Activated CD4-positive, alpha-beta T cell treated with anti-CD3 and anti-CD28 coated beads for 36 hours (primary cell): ENCODE measurements at places on chromosomes 2 and 18. TPM values are rescaled to one million over a fixed set of nuclear protein-coding genes. Genes with fewer than 3 reads are reported as not detected.

DNA sequence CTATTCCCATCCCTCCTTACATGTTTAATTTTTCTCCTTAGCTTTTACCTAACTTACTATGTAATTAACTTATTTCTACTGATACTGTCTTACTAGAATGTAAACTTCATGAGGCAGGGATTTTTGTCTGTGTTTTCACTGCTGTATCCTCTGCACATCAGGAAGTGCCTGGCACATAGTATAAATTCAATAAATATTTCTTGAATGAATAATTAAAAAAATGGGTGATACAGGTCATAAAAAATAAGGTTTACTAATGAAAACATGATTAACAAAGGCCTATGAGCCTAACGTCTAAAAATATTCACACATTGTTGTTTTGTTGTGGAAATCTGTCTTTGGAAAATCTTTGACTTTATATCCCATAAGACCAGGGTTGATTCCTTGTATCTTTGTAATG, 4.5 kb downstream of the RBKS start:
- DNase-seq = no peak

DNA sequence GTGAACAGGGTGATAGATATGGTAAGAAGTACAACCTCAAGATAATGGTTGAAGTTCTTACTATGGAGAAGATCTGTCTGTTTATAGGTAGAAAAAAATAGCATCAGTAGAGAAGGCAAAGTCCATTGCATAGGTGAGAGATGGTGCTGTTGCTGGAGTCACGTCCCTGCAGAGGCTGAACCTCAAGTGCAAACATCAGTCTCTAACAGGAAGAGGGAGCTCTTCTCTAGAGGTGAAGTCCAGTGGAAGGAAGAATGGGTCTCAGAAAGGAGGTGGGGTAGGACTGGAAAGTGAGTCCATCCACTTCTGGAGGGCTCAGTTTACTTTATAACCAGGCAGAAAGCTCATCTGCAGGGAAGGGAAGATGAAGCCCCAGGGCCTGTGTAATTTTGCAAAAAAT, 337.7 kb downstream of the MEIS1 start:
- DNase-seq = no peak

GRCh38 chr18:57437402-57437765, 2.2 kb downstream of the ONECUT2 start:
- no peak for DNase-seq

DNA sequence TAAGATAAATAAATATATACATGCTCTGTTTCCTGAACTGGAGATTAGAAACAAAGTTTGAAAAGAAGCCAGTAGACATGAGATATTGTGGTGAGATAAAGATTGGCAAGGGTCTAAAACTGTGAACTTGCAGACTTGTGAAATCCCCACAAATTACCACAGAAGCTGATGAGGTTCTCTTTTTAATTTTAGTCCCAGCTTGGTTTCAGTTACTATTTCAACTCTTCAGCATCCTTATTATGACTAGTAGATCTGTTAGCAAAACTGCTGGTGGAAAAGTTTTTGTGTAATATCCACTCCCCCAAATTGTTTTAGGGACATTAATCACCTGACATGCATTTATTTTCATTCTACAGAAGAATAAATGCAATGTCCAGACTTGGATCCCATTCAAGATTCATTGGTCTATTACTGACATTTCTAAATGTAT, 20.8 kb downstream of the RASGRP3 start:
- DNase-seq = no peak

- no peak for DNase-seq
These were observed 51.1 kb downstream of the SMAD7 start for GRCh38 chr18:48899558-48900174.

DNA sequence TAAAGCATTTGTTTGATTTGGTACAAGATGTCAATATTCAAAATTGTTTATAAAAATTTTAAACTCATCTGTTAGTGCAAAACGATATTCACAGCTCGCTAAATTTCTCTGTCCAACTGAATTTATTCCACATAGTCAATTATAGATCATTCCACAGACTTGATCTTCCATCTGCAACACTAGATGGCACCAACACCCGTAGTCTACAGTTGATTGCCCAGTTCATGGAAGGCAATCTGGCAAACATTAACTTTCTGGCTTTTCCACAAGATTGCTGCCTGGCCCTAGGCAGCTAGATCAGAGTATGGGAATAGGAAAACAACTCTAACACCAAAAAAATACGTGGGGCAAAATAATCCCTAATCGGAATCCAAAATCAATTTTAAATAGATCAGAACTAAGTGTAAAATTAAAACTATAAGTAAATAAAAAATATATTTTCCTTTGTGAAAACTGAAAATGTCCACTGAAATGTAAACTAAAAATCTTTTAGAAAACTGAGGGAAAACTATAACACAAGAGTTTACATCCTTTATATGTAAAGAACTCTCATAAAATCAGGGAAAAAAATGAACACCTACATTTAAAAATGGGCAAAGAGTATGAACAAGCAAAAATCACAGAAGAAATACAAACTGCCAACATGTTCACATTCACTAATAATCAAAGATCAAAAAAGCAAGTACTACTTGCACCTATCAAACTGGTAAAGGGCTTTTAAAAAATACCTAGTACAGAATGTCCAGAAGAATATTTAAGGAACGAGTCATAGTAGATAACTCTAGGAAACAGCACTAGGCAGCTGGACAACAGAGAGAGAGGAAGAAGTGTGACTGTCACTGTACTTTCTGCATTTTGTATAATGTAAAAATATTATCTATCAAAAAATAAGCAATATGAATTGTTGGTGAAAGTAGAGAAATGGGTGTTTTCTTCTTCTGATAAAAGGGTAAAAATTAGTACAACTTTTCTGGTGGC, 35.0 kb downstream of the RTN4 start:
- DNase-seq = peak; percentile 54

DNA sequence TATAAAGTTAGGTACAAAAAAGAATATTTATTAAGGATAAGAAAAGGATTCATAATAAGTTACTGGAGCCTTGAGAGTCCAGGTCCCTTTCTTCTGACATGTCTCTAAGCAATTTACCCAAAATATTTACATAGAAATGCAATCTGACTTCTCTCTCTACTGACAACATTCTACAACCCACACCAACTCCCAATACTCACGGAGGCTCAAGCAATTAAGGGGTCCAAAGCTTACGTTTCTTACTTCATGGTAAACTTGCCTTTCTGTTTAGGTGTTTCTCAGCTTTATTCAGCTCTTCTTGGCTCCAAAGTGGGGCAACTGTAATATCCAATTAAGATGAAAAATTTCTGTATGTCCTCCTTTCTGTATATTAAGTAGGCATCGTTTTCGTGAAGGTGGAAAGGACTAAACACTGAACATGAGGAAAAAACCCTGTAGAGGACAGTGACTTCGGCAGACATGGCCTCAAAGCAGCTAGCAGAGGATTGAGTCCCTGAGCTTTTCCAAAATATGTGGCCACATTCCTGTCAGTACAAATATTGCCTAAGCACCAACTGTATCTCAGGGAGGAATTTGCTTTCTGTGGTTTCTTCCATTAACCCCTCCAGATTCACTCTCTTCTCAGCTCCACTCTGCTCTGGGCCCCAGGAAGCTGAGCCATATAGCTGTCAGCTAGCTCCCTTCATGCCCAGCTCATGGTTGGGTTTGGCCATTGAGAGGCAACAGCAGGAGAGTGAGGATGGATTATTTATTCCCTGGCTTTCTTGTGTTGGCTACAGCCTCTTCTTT, 67.9 kb upstream of the GLS start:
- no peak for DNase-seq

DNA sequence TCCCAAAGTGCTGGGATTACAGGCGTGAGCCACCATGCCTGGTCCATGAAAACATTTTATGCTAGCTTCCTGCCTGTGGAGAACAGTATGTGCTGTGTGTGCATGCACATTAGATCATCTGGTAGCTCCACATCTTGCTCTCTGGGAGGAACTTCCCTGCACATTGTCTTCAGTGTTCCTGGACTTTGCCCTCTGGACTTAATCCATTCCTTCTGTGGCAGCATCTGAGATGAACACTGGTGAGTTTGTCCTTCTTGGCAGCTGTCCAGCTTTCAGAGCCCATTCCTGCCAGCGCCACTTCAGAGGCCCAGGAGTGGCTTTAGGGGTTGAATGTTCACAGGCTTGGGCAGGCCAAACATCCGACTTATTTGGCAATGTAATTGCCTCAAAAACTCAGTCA, 65.2 kb downstream of the POU3F3 start:
- no peak for DNase-seq

- no peak for DNase-seq
These were observed 43.3 kb upstream of the SERPINB2 start for GRCh38 chr18:63844254-63844653.

GRCh38 chr18:48910972-48911545, 39.7 kb downstream of the SMAD7 start:
- no peak for DNase-seq

DNA sequence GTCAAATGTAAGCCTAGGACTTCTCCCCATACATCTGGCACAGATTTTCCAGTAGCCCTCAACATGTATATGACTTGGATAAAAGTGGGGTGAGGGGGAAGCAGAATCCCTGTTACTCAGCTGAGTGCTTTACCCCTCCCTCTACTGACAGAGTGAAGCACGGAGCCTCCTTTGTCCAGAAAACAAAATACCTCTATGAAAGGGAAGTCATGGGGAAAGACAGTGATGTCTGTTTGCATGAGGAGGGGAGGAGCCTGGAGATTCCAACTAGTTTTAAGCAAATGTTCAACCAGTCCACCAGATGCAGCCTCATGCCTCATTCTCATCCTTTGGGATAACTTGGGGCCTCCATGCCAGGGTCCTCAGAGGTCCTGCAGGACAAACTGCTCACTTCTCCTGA, 203.9 kb downstream of the SMAD2 start:
- DNase-seq = no peak

DNA sequence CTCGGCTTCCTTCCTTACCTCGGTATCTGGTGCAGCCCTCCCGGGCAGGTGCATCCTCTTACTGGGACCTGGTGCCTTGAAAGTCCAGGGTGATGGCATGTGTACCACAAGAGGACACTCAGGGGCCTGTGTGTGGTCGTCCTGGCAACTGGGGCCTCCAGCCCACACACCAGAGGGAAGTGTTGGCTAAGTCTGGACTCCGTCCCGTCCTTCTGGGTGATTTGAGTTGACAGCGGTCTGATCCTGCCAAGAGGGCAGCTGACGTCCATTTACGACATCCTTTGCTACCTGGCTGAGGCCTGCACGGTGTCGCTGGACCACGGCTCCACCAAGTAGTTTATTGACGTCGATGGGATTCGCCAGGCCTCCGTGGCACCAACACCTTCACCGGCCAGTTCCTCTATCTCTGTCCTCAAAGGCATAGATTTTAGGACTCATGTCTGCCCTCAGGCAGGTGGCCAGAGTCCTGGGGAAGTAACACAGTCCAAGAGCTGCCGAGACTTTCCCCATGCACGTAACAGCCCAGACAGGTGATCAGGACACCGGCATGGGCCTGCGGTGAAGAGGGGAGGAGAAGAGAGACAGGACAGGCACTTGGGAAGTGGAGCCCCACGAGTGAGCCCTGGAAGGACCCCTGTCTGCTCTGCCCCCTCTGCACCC, 186.0 kb upstream of the HDAC4 start:
- DNase-seq = no peak

- DNase-seq = no peak
These were observed 313.2 kb downstream of the RND3 start for GRCh38 chr2:150174056-150174805.

DNA sequence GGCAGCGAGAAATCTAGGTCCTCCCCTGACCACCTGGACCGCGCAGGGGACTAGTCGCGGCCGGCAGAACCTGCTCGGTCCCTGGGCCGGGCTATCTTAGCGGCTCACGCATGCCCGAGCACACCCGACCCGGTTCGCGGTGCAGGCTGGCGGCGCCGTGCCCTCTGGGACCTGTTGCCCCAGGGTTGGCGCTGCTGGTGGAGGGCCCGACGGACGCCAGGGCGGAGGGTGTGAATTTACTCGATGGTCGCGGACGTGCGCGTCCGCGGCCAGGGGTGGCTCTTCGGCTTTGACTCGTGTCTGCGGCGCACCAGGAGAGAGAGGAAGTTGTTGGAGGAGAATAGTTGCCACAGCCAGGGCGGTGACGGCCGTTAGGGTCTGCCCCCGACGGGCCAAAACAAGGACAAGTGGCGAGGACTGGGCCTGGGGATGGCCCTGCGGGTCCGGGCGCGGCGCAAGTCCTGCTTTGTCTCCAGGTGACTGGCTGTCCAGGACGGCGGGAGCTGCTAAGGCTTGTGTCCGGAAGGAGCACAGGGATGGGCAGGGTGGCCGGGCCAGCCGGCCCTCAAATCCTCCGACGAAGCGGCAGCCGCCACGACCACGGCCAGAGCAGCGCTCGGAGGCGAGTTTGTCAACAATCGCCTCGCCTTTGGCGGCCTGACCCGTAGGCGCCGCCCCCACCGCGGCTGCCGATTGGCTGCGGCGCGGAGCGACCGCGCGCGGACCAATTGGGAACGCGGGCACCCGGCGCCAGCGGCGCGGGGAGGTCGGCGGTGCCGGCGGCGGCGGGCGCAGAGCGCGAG, 1.3 kb downstream of the BCL2L11 start:
- peak; percentile 87 for DNase-seq

DNA sequence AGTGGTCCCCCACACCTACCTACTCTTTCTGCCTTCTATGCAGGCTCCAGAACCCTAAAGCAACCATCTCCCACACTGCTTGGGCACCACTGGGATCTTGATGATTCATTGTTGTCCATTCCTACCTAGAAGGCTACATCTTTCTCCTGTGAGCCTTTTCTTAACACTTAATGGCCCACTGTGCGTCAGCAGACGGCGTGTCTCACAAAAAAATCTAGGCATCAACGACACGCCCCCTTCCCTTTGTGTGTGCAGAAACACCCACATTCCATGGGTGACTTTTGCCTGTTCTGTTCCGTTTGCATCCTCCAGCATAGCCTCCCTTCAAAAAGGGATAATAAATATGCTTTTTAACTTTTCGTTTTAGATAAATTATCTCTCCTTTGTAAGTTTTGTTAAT, 99.7 kb upstream of the CYRIA start:
- DNase-seq = no peak

DNA sequence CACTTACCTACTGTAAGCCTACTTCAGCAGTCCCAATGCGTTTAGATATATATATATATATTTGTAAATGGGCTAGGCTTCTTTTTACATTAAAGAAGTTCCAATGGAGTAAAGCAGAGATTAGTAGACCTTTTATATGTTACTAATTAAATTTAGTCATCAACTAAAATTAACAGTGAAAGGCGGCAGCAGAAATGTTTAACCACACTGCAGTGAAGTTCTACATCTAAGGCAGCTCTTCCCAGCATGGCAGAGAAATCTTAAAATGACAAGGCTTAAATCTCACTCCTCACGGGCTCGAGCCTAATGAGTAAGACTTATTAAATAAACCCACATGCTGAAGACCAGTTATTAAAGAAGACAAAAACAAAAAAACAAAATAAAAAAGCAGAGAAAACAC, 19.1 kb upstream of the KANSL1L start:
- DNase-seq = no peak

Gene KCNK3
- not detected for total RNA-seq

Gene EHBP1
- 27.3 TPM for total RNA-seq

Gene LIMS4
- not detected for total RNA-seq

Gene EFHD1
- 0.23 TPM for total RNA-seq

Gene TOGARAM2
- total RNA-seq = 3.3 TPM

Gene CROCC2
- not detected for total RNA-seq

Gene ASPRV1
- total RNA-seq = 0.32 TPM

Gene SERPINB2
- not detected for total RNA-seq

Gene LYG2
- total RNA-seq = not detected

Gene PRSS56
- total RNA-seq = not detected

Gene TACR1
- not detected for total RNA-seq

Gene MARCHF4
- total RNA-seq = not detected

Gene BAZ2B
- 8.4 TPM for total RNA-seq

Gene POMC
- total RNA-seq = 8.3 TPM
